ENCODE measurements at places on chromosomes 6 and 20.

- DNase-seq: no peak
Observed at GRCh38 chr6:16623731-16624130, 137.5 kb downstream of the ATXN1 start.

- DNase-seq: no peak
Observed at GRCh38 chr20:63361519-63362435, 628 bp upstream of the CHRNA4 start.

- DNase-seq: no peak
Observed at GRCh38 chr6:150491131-150491810, 108.4 kb upstream of the PLEKHG1 start.

DNA sequence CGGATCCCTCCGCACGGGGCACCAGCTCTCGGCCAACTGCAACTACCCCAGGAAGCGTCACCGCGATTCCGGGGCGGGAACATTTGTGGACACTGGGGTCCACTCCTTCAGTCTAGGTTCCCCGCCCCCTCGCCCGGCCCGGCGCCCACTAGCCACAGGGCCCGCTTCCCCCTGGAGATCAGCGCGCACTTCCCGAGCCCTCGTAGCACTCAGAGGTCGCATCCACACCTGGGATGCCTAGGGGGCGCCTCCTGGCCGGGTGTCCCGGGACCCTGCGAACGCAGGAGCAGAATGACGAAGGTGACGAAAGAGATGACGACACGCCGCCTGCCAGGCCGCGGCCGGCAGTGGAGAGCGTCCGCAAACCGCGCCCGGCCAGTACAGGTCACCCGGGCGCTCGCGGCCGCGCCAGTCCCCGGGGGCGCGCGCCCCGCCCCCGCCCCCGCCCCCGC is 309 bp upstream of the AIG1 start:
- DNase-seq: peak; percentile 54

- no peak for DNase-seq
Observed at GRCh38 chr6:15073344-15073789, 172.5 kb upstream of the JARID2 start.

GRCh38 chr6:43639984-43640800 is 4.6 kb downstream of the MAD2L1BP start:
- DNase-seq: no peak

DNA sequence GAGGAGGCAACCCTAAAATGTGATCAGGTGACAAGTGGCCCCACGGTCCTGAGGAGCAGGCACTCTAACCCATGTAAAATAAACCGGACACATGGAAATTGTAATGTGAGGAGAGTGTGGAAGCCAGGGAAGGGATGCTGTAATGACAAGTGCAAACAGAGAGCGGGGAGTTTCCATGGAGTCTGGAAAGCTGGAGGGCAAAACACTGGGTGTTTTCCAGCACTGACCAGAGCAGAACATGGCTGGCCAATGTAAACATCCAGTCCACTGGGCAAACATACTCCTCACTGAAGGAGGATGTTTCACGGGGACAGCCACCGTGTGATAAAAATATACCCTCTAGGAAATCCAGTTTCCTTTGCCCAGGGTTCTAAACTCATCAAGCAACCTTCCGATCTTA is 219.0 kb upstream of the JARID2 start:
- DNase-seq: no peak

DNA sequence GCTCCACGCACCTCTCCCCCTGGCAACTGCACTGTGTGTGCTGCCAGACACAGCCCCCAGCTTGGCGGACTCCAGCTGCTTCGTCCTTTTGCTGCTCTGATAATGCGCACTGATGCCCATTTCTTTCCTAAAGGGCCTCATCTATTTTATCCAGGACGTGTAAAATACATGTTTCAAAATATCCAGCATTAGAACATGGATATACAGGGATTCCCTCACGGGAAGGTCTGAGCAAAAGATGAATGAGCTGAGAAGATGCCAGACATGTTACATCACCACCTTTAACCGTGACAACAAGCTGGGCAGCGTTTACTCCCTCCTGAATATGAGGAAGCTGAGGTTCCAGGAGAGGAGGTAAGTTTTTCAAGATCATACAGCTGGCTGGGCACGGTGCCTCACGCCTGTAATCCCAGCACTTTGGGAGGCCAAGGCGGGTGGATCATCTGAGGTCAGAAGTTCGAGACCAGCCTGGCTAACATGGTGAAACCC is 32.8 kb downstream of the TNXB start:
- no peak for DNase-seq

DNA sequence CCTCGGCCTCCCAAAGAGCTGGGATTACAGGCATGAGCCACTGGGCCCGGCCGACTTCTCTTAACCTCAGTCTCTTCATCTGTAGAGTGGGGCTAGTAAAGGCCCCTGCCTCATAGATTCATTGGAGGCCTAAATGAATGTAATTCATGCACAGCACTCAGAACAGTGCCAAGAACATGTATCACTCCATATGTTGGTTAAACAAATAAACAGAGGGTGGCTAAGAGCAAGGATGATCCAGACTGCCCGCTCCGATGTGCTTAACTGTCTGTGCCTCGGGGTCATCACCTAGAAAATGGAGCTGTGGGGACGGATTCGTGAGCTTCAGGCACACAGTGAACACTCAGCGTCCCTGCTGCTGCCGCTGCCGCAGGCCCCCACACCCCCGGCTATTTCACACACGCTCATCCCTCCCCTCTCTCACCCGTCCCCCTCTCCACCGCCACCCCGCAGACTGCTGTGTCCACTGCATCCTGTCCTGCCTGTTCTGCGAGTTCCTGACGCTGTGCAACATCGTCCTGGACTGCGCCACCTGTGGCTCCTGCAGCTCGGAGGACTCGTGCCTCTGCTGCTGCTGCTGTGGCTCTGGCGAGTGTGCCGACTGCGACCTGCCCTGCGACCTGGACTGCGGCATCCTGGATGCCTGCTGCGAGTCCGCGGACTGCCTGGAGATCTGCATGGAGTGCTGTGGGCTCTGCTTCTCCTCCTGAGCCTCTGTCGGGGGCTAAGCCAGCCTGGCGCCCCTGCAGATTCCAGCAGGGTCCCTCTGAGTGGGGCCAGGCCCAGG is 14.8 kb downstream of the MDFI start:
- DNase-seq: no peak

DNA sequence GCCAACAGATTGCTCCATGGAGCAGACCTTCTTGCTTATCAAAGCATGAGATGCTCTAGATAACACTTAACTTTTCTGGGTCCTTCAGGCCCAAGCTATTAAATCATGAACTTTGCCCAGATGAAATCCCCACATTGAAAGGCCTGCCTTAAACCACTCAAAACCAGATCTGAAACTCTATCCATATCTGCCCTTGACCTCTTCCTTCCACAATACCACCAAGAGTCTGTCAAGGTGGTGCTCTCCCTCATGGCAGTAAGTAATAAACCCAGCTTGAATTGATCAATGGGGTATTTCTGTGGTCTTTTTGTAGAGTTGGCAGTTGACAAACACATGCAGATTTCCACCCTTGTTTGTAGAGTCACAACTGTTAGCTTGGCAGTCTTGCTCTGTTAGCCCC is 135.5 kb downstream of the ISM1 start:
- DNase-seq: no peak

DNA sequence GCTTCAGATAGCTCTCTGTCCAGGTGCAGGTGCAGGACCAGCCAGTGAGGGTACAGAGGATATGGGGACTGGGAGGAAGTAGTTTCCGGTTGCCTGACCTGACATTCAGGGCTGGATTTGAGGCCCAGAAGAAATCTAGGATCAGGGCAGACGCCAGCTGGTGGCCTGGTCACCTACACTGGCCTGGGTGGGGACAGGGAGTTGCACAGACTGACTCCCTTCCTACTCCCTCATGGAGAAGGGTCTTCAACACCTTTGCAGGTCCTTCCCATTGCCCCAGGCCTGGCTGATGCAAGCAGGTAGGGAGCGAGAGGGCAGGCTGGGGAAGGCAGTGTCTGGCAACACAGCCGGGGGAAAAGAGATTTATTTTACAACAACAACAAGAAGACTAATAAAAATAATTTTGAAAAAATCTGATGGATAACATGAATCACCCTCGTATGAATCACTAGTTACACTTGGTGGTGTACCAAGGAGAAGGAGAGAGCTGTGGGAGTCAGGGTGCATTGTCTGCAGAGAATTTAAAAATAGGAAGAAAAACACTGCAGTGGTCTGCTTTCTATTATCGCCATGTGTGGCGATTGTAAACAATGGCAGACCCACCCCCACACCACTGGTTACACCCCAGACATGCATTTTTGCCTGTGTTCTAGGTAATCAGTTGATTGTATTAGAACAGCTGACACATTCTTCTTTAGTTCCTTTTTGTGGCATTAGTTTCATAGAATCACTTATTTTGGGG is 62.3 kb upstream of the SNX9 start:
- no peak for DNase-seq

- DNase-seq: no peak
Observed at GRCh38 chr20:51736947-51737346, 31.2 kb downstream of the ATP9A start.

DNA sequence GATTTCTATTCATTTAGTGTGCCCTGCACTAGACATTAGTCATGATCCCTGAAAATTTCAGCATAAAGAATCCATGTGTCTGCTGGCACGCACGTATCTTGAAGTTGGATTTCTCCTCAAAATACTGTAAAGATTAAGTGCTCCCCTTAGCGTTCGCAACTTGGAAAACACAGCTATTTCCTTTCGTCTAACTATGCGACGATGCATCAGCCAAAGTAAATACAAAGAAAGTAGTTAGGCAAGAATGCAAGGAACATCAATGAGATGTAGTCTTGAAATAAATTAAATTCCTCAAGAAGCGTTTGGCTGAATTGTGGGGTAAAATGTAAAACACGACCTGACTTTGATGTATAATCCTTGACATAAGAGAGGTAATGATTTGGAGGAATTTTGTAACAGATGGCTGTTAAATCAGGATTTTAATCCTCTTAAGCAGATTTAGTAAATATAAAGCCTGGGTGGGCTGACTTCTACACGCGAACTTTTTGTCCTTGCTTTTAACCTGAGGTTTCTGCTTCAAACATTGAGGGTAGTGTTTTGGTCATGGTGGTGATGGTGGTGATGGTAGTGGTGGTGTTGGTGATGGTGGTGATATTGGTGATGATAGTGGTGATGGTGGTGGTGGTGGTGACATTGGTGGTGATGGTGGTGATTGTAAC is 88.2 kb downstream of the FOXF2 start:
- no peak for DNase-seq

- DNase-seq: no peak
Observed at GRCh38 chr6:27174958-27175357, 72.5 kb upstream of the PRSS16 start.

DNA sequence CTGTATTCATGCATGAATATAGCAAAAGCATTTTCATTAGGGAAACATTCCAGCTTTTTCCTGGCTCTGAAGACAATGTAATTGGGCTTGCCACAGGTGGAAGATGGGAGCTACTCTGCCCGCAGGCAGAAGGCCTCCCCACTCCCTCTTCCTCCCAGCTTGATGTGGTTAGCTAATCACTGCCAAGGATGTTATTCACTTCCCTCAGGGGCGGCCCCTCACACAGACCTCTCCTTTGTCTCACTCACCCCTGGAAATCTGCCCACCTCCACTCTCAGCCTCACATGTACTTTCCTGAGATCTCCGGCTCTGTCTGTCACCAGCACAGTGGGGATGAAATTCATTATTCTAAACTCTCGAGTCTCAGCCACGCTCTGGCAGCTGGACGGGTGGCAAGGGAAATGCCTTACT is 100.7 kb downstream of the ANKRD60 start:
- no peak for DNase-seq

- no peak for DNase-seq
Observed at GRCh38 chr6:53492860-53493634, 51.9 kb downstream of the GCLC start.

GRCh38 chr6:134727081-134727480 is 222.8 kb downstream of the ALDH8A1 start:
- no peak for DNase-seq

DNA sequence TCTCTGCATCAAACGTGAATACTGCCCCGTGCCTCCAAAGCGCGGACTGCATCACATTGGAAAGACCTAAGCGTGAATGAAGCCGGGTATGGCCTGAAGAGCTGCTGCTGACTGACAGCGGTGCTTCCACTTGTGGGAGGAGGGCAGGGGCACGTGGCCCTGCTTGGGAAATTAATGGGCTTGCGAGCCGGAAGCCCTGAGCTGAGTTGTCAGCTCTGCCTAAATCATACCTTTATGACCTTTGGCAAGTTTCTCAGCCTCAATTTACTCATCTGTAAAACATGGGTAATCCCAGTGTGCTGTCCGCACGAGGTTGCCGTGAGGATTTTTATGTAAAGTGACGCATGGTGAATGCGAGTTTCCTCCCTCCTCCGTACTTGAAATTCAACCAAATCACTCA is 67.0 kb upstream of the FOXQ1 start:
- DNase-seq: no peak

DNA sequence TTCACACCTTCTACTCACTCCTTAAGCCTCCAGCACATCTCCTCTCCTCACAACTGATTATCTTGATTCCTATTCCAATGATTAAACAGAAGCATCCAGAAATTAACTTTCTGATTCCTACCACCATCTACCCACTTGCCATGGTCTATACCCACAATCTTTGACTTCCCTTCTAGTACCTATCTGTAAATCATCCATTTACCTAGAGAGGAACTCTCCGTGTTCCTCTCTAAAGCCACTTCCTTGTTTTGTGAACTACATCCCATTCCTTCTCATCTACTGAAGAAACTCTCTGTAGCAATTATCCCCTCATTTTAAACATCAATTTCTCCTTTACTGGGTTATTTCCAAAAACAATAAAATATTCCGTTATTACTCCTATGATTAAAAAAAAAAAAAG is 167.3 kb downstream of the ARHGAP18 start:
- no peak for DNase-seq

- no peak for DNase-seq
Observed at GRCh38 chr6:166852451-166852975, 103.8 kb downstream of the RNASET2 start.

DNA sequence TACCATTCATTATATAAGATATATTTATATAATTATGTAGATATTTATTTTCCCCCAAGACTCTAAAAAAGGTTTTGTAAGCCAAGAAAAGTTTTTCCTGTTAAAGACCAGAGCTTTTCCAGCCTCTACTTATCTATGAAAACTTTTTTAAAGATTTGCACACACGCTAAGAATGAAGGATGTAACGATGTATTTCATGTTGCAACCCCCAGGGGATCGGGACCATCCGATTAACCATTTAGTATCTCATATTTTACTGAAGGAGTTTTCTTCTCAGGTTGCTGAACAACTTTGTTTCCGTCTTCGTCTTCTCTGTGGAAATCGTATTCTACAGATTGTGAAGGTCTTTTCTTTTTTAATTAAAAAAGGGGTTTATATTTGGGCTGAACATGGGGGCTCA is 70.0 kb upstream of the SASH1 start:
- no peak for DNase-seq

- DNase-seq: no peak
Observed at GRCh38 chr20:32830437-32830836, 10.7 kb downstream of the MAPRE1 start.

GRCh38 chr6:85944776-85945175 is 302.1 kb upstream of the SYNCRIP start:
- no peak for DNase-seq

- no peak for DNase-seq
Observed at GRCh38 chr20:8971669-8972316, 97.1 kb upstream of the PLCB4 start.

DNA sequence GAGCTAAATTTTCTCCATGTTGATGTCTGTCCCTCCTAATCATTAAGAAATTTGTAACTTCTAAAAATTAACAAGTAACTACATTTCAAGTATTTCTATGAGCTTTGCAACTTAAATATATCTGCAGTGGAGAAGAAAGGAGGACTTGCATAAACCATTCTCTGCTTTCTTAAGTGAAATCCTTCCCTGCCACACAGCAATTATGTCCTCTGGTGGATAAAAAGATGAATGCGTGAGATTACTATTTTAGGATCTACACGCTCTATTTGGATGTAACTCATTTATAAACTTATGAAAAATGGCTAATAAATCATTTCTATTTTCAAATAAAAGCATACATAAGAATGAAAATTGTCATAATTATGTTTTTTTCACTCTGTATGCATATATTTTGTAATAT is 338.0 kb upstream of the PTCHD4 start:
- DNase-seq: no peak
